ENCODE measurements at places on chromosomes 11 and 22.

- DNase-seq: no peak
Observed at GRCh38 chr11:66710384-66710930, 18.6 kb downstream of the SPTBN2 start.

- DNase-seq: no peak
Observed at GRCh38 chr11:6027501-6027900, 3.1 kb downstream of the OR56A1 start.

DNA sequence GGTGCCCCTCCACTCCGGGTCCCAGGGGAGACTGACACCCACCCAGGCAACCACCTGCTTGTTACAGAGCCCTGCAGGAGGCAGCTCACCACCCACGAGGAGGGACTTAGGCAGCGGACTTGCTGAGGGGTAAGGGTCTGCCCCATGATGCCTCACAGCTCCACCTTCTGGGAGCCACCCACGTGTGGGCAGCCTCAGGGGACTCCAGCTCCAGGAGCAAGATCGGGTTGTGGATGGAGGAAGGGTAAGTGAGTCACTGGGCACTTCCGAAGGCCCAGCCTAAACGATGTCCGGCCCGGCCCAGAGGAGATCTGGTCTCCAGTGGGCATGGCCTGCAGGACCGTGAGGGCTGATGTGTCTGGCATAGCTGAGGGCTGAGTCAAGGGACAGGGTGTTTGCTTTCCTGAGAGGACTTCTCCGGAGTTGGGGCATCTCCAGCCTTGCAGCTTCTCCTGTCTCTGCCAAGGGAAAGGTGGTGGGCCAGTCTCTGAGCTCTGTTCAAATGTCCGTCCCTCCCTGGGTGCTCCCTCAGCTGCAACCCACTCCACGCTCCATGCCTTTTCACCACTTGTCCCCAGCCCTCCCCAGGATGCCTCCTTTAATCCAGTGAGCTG is 32.3 kb upstream of the P2RY2 start:
- DNase-seq: no peak

- DNase-seq: no peak
Observed at GRCh38 chr11:119188067-119188466, 2.8 kb downstream of the NHERF4 start.

DNA sequence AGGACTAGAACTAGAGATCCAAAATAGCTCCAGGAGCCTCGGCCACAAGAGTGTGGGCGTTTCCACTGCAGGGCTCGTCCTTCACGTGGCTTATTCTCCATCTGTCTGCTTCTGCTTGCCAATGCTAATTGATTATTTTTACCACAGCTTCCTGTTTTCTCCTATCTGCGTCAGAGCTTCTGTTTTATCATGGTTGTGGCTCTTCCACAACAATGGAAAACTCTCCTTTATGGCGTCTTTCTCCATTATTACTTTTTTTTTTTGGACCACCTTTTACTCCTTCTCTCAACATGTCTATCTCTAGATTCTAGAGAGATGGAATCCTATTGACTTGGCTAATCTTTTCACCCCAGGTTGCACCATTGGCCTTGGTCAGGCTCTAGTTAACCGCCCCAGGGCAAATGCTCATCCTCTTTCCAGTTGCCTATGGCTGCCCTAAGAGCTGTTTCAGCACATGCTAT is 25.9 kb downstream of the CAT start:
- no peak for DNase-seq

DNA sequence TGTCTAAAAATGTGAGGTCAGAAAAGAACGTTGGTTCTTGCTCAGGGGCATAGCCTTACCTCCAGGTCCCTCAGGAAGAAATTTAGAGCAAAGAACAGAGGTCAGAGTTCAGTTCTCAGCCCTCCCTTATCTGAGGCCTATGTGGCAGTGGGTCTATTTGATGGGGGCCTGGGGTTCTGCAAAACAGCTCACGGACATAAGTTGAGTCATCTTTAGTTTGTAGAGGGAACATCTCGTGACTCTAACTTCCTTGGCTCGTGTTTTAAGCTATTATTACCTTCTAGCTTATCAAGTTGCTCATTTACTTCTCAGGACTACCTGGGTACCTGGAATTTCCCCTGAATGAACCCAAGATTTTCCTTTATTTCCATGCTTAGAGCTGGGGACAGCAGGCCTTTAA is 91.3 kb upstream of the AMOTL1 start:
- no peak for DNase-seq
